SK-N-SH (cell line): ENCODE measurements at places on chromosomes 5 and 9. TPM values are rescaled to one million over a fixed set of nuclear protein-coding genes. Genes with fewer than 3 reads are reported as not detected.
A peak's percentile ranks its signal among the peaks of the same experiment; 100 is the strongest.

DNA sequence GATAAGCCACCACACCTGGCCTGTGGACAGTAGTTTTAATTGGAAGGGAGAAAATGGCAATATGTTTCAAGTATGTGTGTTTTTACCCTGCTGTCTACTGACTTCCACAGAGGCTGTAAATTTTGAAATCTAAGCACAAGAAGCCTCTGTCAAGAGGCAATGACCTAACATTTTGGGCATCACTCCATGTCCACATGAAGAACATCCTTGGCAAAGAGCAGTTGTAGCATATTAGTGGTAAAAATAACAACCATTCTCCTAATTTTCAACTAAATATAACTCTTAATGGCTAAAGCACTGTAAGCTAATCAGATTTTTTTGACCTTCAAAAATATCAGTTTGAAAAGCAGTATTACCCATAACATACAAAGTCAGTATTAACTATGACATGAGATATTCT, 100.3 kb upstream of the APC start:
- DNase-seq = no peak

- no peak for DNase-seq
Observed at GRCh38 chr9:8904771-8905515, 1105.4 kb upstream of the DMAC1 start.

- no peak for DNase-seq
Observed at GRCh38 chr9:89532478-89532877, 34.6 kb upstream of the SEMA4D start.

DNA sequence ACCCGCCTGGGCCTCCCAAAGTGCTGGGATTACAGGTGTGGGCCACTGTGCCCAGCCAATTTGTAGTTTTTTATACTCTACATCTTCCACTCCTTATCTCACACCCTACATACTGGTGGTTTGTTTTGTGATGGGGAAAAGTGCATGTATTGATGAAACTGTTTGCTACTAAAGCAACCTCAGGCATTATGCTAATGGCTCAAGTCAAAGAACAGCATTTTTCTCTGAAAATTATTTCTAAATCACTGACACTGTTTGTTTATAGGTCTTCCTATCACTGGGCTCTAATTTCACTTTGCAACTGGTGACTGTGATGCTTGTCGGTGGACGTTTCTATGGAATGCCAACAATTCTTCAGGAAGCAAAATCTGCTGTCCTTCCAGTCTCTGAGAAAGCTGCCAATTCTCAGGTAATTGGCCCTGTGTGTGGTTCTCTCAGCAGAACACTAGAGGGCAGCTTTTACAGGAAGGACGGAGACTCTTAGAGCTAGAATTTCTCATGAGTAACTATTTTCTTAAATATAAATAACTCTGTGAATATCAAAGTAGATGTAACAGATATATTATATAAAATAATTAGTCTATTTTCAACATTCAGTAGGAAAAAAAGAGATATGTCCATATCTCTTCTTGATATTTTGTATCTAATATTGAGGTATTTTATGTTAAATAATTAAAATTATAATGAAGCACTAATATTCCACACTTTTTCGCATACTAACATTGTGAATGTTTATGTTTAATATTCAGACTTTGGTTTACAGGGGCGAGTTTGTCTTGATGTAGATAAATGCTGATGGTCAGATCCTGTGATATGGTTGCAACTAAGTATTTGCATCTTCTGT, 244.1 kb downstream of the ADGRV1 start:
- DNase-seq = peak; percentile 41

DNA sequence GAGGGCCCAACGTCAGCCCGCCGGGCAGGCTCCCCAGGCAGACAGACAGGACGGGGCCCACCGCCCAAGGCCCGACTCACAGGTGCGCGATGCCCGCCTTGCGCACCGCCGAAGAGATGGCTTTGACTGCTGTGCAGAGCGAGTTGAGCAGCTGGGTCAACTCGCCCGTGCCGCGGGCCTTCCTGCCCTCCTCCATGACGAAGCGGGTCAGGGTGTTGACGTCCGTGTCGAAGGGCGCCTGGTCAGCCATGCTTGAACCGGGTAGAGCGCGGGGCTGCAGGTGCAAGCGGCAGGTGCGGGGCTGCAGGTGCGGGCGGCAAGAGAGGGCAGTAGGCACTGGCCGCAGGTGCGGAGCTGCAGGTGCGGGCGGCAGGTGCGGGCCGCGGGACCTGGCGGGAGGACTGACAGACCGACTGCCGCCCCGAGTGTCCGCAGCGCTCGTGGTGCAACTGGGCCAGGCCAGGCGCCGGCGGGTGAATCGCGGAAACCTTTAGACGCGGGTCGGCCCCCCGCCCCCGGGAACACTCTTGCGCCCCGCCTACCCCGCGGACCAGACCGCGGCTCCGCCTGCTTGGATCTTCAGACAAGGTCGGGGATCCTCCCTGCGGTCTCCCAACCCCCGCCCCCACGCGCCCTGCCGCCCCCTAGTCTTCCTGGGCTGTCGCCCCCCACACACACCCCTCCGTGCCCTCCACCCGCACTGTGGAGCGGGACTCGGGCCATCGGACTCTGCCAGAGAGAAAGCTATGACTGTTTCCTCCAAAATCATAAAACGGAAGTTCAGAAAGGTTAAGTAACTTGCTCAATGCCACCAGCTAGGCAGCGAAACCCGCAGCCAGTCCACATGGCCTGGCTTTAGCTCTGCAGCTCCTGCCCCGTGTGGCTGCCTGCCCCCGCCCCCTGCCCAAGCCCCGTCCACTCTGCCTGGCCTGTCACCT, at the start of gene FBP1:
Gene FBP1 (minus strand): TSS at position 458 of the 938 bp plus-strand sequence. CDS start 208 bp downstream, at position 250.
- DNase-seq = no peak

GRCh38 chr9:116002624-116003023, 151.0 kb upstream of the PAPPA start:
- no peak for DNase-seq

DNA sequence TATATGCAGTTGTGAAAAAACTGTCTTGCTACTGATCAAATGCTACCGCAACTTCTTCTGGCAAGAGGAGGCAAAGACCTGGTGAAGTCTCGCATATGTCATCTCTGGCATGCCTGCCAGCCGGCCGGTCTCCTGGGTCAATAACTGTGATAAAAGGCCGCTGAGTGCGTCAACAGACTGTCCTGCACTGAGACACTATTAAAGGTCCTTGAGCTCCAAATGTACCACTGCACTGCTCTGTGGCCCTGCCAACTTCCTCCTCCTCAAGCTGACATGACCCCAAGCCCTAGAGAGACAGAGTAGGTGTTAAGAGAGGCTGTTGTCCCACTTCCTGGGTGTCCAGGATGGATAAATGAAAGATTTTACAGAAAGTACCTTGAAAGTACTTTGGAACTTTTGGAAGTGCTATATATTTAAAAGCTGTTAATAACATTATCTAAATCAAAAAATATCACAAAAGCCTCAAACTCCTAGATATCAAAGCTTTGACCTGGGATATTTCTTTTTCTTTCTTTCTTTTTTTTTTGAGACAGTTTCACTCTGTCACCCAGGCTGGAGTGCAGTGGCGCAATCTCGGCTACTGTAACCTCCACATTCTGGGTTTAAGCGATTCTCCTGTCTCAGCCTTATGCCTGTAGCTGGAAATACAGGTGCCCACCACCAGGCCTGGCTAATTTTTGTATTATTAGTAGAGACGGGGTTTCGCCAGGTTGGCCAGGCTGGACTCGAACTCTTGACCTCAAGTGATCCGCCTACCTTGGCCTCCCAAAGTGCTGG, 31.5 kb downstream of the RAPGEF1 start:
- DNase-seq = no peak

DNA sequence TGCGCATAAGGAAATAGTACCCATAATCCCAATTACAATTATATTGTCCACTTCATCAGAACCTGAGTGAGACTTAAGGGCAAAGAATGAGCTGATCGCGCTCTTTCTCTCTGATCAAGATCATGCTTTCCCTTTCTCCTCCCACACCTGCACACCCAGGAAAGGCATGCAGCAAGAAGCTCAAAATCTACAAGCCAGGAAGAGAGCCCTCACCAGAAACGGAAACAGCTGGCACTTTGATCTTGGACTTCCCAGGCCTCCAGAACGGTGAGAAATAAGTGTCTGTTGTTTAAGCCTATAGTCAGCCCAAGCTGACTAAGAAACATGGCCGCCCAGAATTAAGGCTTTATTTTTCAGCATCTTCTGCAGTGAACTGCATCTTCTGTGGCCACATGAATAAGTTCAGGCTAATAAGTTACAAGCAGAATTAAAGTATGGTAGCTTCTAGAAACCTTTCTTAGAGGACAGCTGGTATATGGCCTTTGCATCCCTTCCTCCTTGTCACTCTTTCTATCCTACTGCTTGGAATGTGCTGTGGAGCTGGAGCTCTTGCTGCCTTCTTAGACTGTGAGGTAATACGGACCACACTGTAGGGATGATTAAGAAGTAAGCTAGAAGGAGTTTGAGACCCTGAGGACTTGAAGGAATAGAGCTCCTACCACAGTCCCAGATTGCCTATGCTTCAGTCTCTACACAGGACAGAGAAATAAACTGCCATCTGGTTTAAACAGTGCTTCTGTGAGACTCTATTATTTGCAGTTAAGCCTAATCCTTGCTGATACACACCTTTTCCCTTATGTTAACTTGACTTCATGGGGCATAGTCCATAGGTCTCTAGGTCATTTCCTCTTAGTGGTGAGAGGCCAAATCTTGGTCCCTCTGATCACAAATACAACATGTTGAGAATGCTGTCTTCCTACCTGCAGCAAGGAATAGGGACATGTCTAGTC, 17.2 kb downstream of the OR2S2 start:
- DNase-seq = no peak

DNA sequence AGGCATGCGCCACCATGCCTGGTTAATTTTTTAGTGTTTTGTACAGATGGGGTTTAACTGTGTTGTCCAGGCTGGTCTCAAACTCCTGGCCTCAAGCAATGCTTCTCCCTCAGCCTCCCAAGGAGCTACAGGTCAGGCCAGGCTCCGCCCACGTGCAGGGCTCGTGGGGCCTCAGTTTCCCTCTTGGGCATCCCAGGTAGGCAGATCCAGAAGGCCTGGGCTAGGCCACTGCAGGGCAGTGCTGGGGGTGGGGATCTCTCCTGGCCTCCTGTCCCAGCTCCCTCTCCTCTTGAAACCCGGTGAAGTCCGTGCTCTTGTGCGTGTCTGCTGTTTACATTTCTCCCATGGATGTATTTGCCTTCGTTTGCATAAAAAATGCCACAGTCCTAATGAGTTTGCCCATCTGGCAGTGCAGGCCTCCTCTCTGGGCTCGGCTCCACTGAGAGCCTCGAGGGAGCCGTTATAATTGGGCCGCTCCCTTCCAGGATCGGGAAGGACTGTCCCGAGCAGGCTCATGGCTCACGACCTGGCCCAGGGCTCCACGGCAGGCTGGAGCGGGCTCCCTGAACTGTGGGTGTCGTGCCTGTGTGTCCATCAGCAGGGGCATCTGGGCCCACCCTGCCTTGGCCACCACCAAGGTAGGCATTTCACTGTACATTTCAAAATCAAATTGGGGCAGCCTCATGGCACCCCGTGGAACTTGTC, 52.6 kb upstream of the RUFY1 start:
- no peak for DNase-seq

DNA sequence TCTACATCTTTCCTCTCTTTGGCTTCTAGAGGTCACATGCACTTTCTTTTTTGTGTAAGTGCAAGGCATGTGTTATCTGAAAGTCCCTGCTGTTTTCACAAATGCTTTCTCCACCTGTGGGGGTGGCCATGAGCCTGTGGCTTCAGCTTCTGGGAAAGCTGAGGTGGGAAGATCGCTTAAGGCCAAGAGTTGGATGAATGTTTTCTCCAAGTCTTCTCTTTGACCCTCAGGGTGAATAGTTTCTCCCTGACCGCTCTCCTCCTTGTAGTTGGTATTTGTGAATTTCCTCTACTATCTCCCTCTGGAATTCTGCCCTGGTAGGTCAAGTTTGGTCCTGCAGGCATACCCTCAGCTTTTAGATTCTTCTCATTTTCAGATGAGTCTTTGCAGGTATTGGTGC, 74.2 kb downstream of the UGCG start:
- DNase-seq = no peak

DNA sequence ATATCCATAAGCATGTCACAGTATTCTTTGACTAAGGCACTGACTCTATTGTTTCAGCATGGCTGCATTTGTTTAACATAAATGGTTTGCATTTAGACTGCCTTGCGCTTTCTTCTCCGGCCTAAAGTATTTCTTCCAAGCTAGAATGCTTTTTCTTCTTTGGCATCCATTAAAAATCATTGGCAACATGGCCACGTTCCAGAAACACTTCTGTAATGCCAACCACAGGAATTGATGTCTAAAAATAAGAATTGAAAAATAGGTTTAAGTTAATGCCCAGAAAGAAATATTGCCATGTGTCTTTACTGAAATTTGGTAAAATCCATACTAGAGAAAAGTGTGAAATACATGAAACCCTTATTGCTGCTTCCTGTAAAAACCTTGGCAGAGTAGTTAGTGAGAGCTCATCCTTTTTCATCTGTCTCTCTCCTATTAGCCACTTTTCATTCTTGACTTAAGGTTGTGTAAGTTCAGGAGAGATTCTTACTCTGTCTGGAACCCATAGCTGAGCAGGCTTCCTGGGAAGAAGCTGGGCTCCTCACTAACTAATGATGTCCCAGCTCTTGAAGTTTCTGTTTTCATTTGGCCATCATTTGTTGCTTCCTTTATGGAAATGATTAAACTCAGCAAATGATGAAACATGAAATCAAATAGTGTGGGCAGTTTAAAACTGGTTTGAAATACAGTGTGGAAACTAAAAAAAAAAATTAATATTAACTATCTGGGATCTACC, 58.2 kb upstream of the RPS23 start:
- no peak for DNase-seq

DNA sequence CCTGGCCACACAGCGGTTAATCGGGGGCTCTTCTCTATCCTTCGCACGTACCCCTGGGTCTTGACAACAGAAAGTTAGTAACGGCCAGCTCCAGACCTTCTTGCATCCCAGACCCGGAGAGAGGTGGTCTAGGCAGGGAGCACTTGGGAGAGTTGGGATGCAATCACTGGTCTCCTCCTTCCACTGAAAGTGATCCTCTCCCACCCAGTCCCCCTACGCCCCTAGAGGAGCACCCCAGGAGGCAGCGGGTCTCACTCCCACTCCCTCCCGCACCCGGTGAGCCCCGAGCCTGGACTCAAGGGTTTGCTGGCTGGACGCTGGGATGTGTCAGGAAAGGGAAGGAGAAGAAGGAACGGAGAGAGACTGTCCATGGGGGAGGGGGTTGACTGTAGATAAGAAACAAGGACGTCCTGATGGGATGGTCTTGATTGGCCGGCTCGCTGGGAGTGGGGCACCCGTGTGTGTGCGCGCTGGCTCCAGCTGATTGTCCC, 2.0 kb downstream of the RORB start:
- DNase-seq = peak; percentile 58

Gene IFNA17
- polyA plus RNA-seq = not detected in 2 replicates

Gene DMRT2
- polyA plus RNA-seq = not detected in 2 replicates
